ENCODE measurements at places on chromosomes 5 and 9.

DNA sequence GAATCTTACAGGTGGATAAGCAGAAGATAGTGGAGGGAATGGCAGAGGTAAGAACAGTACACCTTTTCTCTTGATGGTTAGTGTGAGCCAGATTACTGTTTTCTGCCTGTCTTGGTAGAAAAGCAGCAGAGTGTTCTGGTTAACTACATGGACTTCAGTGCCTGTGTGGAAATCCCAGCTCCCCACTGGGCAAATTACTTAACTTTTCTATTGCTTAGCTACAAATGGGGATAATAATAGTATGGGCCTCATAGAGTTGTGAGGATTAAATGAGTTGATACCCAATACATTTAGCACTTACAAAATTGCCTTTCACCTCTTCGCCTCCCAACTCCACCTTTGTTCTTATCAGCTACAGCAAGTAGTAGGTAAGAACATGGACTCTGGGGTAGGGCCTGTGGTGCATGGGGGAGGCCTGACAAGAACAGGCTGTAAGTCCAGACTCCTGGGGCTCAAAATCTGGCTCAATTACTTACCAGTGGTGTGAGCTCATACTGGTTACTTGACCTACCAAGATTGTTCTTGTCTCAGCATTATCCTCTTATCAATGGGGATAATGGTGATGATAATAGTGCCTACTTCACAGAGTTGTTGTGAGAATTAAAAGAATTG, 125.1 kb downstream of the LIFR start:
- no peak for DNase-seq

DNA sequence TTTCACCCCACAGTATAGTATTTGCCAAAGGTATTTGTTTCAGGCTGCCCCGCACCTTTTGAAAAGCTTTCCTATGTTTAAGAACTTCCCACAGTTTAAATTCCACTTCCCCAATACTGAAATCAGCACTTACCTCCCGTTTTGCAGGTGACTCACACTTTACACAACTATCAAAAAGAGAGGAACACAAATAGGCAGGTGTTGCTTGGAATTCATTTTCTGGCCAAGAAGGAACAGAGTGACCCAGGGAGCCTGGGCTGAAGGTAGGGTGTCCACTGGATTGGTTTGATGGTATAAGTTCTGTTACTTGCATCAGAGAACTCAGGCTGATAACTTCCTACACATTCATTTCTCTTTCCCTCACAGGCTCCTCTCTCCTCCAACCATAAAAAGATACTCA, 60.1 kb upstream of the SLC30A5 start:
- no peak for DNase-seq

- no peak for DNase-seq
These were observed 29.5 kb downstream of the FOXD1 start for GRCh38 chr5:73419117-73419464.

GRCh38 chr5:14208071-14209021, 65.2 kb downstream of the TRIO start:
- no peak for DNase-seq

GRCh38 chr9:133841167-133841812, 103.1 kb upstream of the SARDH start:
- no peak for DNase-seq
